ENCODE measurements at places on chromosomes 16 and 17.

DNA sequence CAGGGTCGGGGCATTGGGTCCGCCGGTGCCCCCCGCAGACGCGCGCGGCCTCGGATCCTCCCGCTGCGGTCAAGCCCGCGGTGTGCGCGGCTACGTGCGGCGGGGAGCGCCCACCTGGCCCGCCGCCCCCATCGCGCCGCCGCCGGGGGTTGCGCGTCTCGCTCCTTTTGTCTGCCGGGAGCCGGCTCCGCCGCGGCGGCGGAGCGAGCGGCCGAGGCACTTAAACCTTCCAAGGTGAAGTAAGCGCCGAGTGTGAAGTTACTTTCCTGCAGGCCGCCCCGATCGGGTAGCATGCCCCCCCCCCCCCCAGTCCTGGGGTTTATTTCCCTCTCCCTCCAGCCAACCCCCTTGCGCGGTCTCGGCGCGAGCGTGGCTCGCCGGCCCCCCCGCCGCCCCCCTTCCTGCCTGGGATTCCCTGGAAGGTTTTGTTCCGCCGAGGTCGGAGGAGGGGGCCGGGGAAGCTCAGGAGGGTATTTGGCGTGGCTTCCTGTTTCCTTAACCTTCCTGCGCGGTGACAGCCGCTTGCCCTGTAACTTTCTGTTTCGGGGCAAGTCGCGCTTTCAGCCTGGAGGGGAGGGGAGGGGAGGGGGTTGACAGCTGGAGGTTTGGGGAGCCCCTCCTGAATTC lies 56.6 kb upstream of the GSE1 start:
- DNase-seq: no peak

DNA sequence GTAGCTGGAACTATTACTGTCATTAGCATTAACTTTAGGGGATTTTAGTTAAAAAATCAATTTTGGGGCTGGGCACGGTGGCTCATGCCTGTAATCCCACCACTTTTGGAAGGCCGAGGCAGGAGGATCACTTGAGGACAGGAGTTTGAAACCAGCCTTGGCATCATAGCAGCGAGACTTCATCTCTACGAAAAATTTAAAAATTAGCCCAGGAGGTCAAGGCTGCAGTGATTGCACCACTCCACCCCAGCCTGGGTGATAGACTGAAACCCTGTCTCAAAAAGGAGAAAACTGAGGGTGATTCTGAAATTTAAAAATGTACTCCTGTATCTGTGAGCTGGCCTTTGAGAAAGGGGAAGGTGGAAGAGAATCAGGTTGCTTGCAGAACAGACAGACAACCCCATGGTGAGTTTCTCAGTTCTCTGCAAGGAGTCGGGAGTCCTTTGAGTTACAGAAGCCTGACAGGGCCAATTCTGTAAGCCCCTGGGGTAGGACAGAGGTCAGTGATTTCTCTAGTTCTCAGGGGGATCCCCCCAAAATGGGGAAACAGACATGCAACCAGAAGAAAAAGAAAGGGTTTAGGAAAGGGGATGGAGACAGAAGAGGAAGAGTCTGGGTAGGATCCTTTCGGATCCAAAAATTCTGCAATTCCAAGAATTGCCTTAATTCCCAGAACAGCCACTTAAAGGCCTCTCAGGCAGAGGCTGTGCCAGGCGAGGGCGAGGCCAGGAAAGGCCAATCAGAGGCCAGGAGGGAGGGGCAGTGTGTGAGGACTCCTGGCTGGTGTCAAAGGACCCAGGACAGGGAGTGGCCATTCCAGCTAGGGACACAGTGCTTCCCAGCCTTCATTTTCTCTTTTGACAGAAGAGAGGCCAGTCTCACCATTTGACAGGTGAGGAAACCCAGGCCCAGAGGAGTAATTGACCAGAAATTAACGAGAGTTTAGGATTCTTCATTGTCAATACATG lies 6.7 kb downstream of the NUPR1 start:
- no peak for DNase-seq

DNA sequence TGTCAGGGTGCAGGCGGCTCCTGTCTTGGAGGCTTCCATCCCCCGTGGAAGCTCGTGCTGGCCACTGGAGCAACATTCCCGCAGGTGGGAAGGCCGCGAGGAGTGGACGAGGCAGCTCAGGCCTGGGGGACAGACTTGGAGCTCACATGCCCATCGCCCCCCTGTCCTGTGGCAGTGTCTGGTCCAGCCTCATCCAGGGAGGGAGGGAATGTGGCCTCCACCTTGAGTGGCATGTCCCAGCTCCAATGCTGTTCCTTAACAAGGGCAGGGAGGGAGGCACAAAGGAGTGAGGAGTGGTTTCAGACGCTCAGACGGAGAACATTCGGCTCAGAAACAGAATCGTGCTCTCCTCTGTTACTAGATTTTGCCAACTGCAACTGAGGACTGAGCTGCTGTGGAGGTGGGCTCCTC lies 159.4 kb upstream of the CHMP6 start:
- no peak for DNase-seq

- DNase-seq: no peak
Measured at GRCh38 chr16:78903843-78904242, 696.7 kb downstream of the MAF start.

All from substantia nigra (tissue), 51 donors.